ENCODE measurements at places on chromosomes 3 and 15.

DNA sequence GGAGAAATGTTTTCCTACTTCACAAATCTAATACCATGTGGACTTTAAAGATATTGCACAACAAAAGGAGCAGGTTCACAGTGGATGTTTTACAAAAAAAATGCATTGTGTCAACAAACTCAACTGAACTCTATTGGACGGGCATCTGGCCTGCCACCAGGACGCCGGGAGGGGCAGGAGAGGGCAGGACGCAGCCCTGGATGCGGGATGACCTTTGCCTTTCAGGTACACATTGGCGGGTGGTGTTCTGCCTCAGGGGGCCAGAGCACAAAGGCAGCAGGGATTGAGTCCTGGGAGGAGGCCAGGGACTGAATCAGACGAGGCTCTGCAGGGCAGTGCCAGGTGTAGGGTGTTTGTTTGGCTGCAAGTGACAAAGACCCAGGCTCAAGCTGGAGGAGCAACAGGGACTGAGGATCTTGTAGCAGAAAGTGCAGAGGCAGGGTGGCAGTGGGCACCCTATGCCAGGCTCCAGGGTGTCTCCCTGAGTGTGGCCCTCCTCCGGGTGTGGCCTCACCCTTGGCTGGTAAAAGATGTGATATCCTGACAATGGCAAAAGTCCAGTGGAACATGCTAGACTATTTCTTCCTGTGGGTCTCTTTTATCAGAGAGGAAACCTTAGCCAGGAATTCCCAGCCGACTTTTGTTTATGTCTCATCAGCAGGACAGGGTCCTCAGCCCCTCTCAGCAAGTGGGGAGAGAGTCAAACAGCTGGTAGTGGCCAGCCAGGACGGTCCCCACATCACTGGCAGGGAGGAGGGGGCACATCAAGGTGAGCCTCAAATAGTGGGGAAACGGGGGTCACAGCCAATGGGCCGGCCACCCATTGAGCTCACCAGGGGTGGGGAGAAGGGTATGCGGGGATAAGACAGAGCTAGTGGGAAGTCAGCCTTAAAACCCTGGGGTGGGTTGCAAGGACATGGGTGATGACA is 29.7 kb upstream of the KLF13 start:
- ATAC-seq: peak; percentile 21

GRCh38 chr15:29040370-29040751 is 154.6 kb downstream of the APBA2 start:
- ATAC-seq: no peak

GRCh38 chr15:40287968-40288367 is 5.1 kb upstream of the ANKRD63 start:
- no peak for ATAC-seq

- peak; percentile 99 for ATAC-seq
These were observed 50.3 kb downstream of the CHSY1 start for GRCh38 chr15:101201411-101202174.

DNA sequence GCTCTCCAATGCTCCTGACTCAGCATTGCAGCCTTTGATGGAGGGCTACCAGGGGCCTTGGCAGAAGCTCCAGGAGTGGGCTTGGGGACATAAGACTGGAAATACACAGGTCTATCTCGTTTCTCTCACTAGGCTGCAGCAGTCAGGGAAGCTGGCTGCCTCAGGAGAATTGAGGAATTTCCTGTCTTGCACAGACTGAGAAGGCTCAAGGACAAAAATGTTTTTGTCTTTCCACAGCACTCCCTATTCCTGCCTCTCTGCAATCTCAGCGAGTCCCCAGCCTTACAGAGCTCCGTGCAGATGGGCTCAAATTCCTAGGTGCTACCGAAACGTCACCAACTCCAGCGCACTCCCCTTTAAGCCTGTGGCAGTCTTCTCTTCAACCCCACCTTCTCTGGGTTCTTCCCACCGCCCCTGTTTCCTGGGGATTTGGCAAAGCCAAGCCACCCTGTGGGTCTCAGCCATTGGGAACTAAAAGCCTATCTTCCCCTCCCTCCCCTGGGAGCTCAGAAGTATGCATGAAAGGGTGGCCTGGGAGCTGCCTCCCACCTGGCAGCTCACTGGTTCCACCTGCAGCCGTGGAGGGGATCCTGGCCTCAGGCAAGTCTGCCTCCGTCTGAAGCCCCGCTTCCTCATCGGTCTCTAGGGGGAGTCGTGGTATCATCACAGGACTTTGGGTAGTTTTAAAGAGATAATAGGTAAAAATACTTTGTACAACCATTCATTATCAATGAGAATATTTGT is 322.6 kb upstream of the FRG2C start:
- peak; percentile 18 for ATAC-seq

DNA sequence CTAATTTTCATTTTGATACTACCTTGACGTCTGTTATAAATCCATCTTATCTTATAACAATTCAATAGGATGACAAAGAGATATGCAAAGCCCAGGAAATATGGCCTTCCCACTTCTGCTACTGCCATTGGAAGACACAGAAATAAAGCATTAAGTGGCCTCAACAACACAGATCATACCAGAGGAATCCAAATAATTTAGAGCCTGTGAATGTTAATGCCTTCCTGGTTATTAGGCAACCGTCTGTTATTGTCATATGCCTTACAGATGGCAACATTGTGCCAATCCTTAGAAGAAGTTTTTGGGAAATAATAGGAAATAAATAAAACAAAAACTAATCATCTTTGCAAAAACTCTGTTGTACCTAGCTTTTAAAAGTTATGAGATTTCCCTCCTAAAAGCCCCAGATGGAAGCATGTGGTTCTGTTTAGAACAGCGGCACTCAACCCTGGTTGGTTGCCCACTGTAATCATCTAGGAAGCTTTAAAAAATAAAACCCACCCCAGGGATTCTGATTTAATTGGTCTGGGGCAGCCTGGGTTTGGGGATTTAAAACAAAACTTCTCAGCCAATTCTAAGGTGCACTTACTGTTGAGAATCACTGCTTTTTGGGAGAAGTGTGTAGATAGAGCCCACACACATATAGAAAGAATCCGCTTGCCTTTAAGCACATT is 704.8 kb upstream of the CFAP20DC start:
- ATAC-seq: no peak

- no peak for ATAC-seq
These were observed 23.8 kb downstream of the NIPA1 start for GRCh38 chr15:22810033-22810852.

- ATAC-seq: no peak
These were observed 116.9 kb downstream of the TP63 start for GRCh38 chr3:189748046-189748445.

DNA sequence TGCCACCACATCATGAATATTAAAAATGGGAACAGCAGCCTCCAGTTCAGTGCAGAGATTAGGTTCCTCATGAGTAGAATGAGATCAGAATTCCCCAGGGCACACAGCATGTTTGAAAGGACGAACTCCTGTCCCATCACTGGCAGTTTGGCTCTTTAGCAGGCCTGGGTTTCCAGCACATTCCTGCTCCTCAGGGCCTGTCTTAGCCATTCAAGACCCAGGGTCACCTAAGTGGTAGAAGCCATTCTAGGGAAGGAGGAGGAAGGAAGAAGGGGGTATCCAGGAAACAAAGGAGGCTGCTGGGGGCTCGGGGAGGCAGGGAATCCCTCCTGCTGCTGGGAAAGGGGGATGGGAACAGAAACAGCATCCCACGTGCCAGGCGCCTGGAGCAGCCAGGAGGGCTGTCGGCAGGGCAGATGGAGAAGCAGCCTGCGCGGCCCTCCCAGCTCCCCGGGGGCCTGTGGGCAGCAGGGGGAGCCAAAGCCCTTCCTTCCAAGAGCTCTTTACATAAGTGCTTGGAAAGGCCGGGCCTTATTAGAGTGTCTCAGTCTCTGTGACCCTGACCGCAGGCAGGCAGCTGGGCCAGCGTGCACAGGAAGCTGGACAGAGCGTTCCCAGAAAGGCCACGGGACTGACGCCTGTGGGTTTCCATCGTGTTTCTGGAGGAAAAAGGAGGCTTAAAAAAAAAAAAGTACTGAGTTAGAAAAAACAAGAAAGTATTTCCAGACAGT is 24.7 kb downstream of the LOXL1 start:
- peak; percentile 98 for ATAC-seq

- no peak for ATAC-seq
These were observed 69.1 kb upstream of the PROK2 start for GRCh38 chr3:71854096-71854495.

DNA sequence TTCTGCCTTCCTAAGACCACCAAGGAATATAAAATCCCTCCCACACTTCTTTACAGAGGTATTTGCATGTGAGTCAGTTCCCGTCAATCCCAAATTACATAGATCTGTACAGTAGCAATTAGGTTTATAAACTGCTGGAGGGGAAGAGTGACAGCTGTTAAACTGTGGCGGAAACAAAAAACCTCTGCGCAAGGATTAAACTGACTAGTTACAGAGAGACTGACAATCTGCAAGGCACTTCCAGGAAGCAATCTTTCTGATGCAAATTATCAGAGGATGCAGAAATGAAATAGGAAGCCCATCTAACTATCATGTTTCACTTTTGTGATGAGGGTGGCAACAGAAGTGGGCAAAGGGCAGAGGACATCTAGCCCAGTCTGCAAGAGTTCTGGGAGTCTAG is 150.4 kb downstream of the RTP4 start:
- no peak for ATAC-seq
